ENCODE measurements at places on chromosomes 1 and 21.

GRCh38 chr1:104574620-104575019, 824.9 kb downstream of the AMY1C start:
- no peak for DNase-seq

DNA sequence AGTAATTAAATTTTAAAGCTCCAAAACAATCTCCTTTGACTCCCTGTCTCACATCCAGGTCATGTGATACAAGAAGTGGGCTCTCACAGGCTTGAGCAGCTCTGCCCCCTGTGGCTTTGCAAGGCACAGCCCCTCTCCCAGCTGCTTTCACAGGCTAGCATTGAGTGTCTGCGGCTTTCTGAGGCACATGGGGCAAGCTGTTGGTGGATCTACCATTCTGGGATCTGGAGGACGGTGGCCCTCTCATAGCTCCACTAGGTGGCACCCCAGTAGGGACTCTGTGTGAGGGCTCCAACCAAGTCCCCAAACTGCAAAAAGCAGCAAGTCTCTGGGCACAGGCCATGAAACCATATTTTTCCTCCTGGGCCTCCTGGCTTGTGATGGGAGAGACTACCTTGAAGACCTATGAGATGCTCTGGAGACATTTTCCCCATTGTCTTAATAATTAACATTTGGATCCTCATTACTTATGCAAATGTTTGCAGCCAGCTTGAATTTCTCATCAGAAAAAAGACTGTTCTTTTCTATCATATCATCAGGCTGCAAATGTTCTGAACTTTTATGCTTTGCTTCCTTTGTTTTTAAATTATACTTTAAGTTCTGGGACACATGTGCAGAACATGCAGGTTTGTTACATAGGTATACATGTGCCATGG, 554.1 kb upstream of the OLFM3 start:
- DNase-seq: peak; percentile 9

GRCh38 chr1:200538179-200538578, 82.4 kb downstream of the KIF14 start:
- no peak for DNase-seq

- peak; percentile 4 for DNase-seq
These were observed 97.3 kb downstream of the USH2A start for GRCh38 chr1:216325946-216326345.

- no peak for DNase-seq
These were observed 12.5 kb upstream of the FNBP1L start for GRCh38 chr1:93435443-93435842.

- no peak for DNase-seq
These were observed 100.5 kb downstream of the GLIS1 start for GRCh38 chr1:53638360-53639035.

GRCh38 chr1:119906927-119907652, 10.8 kb upstream of the ADAM30 start:
- no peak for DNase-seq

GRCh38 chr1:44035726-44036408, 4.6 kb upstream of the SLC6A9 start:
- no peak for DNase-seq

DNA sequence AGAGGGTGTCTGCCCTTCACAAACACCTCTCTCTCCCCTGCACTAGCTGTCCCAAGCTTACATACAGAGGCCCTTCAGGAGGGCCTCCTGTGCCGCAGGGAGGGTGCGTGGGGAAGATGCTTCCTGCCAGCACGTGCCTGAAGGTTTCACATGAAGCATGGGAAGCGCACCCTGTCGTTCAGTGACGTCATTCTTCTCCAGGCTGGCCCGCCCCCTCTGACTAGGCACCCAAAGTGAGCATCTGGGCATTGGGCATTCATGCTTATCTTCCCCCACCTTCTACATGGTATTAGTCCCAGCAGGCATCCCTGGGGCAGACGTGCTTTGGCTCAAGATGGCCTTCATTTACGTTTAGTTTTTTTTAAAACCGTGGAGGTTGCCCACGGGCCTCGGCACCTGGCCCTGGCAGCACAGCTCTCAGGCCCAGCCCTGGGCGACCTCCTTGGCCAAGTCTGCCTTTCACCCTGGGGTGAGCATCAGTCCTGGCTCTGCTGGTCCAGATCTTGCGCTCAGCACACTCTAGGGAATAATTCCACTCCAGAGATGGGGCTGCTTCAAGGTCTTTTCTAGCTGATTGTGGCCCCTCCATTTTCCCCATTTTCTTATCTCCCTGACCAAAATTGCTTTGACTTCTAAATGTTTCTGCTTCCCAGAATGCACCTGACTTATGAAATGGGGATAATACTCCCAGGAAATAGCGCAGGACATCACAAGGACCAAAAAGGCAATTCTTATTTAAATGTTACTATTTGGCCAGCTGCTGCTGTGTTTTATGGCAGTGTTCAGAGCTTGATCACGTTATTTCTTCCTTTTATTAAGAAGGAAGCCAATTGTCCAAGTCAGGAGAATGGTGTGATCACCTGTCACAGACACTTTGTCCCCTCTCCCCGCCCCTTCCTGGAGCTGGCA, 6.1 kb downstream of the NPPA start:
- DNase-seq: no peak

DNA sequence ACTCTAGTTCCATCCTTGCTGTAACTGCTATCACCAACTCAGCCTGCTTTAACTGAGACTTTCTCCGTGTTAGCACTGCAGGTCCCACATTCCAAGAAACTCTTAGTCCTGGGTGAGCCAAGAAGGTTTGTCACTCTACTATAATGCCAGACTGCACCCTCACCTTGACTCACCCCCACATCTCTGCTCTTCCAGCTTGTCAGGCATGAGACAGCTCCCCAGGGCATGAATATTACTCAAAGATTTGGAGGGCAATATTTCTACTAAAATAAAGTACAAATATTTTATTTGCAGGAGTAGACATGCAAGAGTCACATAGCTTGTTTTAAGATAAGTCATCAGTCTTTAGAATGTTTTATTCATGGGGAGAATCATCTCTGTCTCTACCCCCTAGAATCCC, 110.2 kb downstream of the MATN1 start:
- DNase-seq: peak; percentile 13

- DNase-seq: peak; percentile 41
These were observed 31.2 kb upstream of the QSOX1 start for GRCh38 chr1:180123463-180123936.

- DNase-seq: no peak
These were observed 4.8 kb upstream of the MCOLN2 start for GRCh38 chr1:85001742-85002141.

DNA sequence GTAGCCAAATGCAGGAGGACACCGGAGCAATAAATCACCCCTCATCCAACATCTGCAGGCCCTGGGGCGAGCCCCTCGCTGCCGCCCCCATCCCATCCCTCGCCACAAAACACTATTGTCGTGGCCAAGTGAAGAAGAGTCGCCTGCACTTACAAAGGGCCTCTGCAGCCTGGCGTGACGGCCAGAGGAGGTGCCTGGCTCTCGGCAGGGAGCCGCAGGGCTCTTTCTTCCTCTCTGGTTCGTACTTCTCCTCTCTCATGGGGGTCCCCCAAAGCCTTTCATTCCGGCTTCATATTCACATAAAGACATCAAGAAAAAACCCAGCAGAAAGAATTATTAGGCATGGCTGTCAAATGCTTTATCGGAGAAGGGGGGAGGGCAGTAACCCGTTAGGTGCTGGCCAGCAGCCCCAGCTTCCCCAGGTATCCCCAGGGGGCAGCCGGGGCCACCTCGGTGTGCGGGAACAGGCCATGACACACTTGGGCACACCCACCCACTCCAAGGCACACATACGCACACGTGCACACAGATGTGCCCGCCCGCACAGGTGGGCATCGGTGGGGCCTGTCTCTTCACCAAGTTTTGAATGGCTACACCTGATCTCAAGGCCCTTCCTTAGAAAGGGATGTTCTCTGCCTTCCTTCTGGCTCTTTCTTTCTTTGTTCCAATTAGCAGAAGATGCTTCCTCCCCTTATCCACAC, 149.1 kb downstream of the PRDM16 start:
- DNase-seq: no peak

DNA sequence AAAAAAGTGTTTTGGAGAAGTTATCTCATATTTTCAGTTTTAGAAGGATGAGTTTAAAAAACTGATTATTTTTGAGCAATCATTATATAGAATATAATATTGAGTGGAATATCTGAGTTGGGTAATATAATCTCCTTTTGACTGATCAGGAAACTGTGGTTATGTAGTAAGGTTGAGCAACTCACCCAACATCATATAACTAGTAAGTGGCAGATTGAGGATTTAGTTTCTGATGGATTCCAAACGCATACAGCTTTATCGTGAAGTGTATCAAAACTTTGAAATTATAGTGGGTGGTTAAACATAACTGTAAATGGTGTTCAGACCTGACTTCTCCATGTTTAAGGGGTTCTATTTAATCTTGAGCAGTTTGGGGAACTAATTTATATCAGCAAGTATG, 98.6 kb downstream of the OLFM3 start:
- DNase-seq: no peak

- DNase-seq: no peak
These were observed 9.8 kb upstream of the SMAP2 start for GRCh38 chr1:40363721-40364120.

Data from fibroblast of upper back skin (primary cell).